ENCODE measurements at places on chromosomes 2 and 18.

DNA sequence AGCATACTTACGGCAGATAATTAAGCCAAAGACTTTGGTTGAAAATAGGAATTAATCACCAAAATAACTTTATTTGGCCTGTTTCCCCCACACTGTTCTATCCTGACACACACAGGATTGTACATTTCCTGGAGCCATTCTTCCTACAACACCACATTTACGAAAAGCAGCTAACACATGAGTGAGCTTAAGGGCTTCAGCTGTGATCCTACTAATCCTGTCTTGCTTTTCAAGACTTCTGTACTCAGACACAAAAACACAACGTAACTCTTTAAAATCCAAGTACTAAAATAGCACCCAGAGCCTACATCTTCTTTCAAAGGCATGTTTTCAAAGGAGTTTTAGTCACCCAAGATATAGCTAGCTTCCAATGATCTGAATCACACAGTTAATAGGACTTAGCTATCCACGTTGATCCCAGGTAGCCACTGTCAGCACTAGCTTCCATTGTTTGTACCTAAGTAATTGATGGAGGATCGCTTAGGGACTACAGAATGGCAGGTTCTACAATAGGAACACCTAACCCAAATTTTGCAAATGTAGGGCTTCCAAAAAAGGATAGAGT, 42.8 kb upstream of the TTC39C start:
- no peak for DNase-seq

DNA sequence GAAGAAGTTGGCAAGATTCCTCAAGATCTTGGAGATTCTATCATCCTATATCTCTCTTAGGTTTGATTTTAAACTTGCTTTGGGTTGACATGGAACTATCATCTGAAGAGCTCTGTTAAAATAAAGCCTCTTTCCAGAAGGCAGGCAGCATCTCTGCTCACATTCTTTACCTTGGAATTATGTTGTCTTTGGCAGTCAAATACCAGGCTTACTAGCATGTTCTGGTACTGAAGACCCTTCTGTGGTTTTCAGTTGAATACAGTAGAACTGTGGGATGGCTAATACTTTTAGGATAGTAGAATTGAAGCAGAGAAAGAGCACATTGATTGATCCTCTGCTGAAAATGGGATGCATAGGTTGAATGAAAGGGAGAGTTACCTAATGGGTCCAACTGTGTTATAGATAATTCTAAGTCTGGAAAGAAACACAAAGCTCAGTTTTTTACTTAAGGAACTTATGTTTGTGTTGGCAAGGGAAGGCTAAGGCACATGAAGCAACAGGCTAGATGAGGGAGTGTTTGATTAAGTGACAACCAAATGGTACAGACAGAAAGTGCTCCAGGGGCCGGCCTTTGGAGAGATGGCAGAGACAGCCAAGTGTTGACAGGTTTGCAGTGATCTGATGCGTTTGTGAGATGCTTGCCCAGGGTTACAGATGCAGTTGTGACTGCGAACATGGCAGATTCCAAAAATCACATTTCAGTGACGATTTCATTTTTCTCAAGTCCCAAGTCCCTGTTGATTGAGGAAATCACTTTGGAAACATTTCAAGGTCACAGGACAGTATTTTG, 397.9 kb downstream of the MEIS1 start:
- no peak for DNase-seq

- no peak for DNase-seq
Measured at GRCh38 chr18:34729740-34730355, 19.8 kb downstream of the DTNA start.

- DNase-seq, result no peak
Measured at GRCh38 chr2:216375286-216375685, 3.0 kb upstream of the MARCHF4 start.

- DNase-seq, result no peak
Measured at GRCh38 chr18:36449451-36449850, 151.9 kb downstream of the FHOD3 start.

GRCh38 chr2:180872255-180872654, 108.2 kb upstream of the UBE2E3 start:
- no peak for DNase-seq

- no peak for DNase-seq
Measured at GRCh38 chr2:165376571-165376975, 92.9 kb upstream of the CSRNP3 start.

GRCh38 chr2:3184167-3184566, 193.5 kb downstream of the EIPR1 start:
- no peak for DNase-seq

GRCh38 chr2:141423124-141423523, 707.7 kb downstream of the LRP1B start:
- DNase-seq, result no peak

- DNase-seq, result no peak
Measured at GRCh38 chr2:65700720-65701119, 268.3 kb upstream of the SPRED2 start.

GRCh38 chr2:20602803-20603202, 48.1 kb downstream of the HS1BP3 start:
- DNase-seq, result no peak

- DNase-seq, result no peak
Measured at GRCh38 chr2:175619179-175620045, 382.7 kb downstream of the LNPK start.

- DNase-seq, result no peak
Measured at GRCh38 chr2:50476174-50476573, 555.8 kb downstream of the NRXN1 start.

DNA sequence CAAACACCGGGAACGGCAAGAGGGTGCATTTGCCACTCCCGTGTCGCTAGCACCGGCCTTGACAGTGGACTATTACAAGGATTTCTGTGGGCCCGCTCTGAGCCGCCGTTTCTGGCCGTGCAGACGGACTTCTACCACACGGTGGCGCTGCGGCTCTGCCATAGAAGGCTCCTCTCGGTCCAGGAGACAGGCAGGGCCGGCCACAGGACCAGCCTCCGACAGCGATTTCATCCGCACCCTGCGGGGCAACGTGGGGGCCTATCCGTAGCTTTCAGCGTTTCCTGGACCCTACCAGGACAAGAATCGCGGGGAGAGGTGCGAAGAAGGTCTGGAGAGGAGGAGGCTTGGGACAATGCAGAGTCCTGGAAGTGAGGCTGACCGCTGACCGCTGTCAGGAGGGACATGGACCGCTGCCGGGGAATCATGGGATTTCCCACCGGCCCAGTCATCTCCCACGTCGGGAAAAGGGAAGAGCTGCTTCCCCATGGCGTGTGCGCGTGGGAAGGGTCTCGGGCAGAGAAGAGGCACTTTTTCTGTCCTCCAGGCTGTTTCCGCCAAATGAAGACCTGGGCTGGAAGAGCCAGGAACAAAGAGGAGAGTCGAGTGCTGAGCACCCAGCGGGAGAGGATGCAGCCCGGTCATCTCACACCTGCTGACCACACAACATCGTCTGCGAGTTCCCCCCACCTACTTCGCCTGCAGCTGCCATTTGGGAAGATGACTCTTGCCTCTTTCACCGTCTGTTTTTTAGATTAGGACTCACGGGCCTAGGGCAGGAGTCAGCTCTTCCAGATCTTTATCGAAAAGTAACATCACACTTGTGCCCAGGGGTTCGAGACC, 35.5 kb upstream of the HAAO start:
- peak; percentile 88 for DNase-seq

DNA sequence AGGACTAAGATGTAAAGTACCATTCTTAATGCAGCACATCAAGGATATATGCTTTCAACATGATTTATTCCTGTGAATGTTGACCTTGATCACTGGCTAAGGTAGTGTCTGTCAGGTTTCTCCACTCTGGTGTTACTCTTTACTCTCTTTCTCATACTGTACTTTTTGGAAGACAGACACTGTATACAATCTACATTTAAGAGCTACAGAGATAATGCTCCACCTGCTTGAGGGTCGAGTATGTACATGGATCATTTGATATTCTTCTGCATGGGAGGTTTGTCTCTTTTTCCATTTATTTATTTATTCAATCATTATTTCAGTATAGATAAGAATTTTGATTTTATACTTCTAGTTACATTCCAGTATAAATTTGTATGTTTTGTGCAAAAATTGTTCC, 199.5 kb upstream of the RGPD4 start:
- DNase-seq, result no peak

GRCh38 chr2:142974288-142975024, 97.0 kb downstream of the KYNU start:
- DNase-seq, result no peak

DNA sequence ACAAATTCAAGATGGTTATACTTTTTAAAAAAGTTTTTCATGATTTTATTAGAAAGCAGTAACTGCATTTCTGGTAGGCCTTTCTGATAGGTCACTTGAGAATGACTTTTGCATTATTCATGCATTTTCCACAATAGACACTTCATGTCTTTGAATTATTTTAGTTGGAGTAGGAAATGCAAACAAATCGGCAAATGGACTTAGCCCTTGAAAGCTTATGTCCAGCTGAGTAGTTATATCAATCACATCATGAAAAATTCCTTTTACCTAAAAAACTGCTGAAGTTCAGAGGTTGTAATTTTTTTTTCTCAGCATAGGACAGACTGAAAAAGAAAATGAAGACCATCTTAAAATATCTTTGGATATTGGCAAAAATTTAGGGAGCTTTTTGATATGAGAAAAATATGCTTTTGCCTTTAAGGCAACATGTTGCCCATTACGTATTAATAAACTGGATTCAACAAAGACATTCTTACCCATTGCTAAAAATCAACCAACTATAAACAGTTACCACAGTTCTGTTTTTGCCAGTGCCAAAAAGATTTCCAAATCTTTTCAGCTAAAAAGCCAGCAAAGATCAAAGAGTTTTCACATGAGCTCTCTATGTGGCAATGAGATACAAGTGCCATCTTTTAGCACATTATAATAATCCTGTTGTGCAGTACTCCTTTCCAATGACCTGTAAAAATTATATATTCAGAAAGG, 45.5 kb upstream of the FRZB start:
- DNase-seq, result no peak

GRCh38 chr2:203383038-203383437, 54.8 kb downstream of the ABI2 start:
- no peak for DNase-seq

DNA sequence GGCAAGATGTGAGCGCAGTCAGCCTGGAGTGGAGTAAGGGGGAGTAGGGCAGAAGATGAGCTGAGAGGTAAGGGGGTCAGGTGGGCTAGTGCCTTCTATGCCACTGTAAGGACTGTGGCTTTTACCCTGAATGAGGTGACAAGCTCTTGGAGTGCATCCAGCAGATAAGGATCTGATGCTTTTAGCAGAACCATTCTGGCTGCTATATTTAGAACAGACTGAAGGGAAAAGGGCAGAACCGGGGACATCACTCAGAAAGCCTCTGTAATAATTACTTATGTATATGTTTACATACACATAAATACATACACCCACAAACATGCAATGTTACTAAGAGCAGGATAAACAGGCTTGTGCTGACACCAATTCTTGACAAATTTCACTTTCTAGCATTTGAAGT, 124.8 kb downstream of the DTNB start:
- no peak for DNase-seq

DNA sequence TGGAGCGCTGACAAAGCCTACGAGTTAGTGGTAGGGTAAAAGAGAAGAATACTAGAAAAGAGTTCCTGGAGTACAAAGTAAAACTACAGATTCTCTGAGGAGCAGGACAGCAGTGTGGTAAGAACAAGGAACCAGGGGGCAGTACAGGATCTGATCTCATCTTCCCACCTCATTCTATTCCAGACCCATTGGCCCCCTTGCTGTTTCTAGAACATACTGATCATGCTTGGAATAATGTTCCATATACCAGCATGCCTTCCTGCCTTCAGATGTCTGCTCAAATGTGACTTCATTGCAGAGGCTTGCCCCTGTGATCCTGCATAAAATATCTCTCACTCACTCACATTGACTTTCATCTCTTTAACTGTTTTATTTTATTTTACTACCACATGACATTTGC, 19.3 kb downstream of the MSGN1 start:
- no peak for DNase-seq

Data from SHP77 (cell line).